ENCODE measurements at places on chromosomes 13 and 19. TPM values are rescaled to one million over a fixed set of nuclear protein-coding genes. Genes with fewer than 3 reads are reported as not detected.

DNA sequence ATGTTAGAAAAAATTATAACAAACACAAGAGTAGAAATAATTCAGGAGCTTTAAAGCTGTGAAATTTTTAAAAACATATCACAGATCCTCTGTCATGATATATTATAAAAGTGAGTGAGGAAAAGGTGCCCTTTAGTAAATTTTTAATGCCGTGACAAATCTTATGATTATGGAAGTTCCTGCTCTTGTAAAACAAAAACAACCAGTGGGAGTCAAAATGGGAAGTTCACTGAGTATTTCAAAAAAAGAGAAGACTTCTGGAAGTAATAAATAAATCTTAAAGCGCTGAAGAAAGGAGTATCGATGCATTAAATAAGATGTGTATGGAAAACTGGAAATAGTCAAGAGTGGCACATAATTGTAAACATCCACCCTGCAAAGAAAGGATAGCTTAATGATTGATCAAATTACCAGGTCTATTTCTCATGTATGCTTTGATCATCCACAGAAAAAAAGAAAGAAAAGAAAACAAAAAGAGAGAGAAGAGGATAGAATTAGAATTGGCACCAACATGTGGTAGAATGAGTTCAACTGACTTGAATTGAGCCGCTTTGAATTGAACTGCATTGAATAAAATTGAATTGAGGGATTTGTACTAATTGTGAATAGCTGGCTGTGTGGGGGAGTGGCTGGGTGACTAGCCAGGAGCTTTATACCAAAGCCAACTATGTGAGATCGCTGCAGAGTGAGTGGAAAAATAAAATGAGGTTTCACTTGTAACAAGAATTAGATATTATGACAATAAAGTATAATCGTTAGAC lies 647.6 kb upstream of the SPRY2 start:
- no peak for DNase-seq

The CCL25 gene
- total RNA-seq, result not detected

DNA sequence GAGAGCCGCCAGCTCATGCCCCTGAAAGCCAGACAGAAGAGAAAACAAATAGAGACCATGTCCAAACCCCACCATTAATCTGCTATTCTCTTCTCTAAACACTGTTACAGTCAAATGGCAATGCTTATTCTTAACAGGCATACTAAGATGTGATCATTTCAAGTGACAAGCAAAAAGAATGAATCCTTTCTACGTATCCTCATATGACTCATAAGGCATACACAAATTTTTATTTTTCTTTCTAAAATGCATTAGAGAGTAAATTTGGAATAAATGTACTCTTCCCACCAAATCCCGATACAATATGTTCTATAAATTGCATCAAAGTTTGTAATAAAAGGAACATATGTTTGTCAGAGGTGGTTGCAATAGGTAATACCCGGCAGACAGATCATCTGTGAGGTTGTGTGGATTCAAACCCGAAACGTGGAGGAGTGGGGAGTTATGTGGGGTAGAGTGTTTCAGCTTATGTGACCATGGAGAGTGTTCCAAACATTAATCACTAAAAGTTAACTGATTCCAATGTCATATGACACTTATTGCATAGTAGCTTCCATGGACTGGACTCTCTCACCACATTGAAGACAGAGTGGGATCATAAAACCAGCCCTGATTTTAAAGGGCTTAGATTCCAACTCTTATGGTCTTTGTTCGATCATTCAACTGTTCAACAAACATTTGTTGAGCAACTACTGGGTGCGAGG lies 213.1 kb downstream of the DCLK1 start:
- no peak for DNase-seq

GRCh38 chr19:39369200-39369599 lies 21.7 kb downstream of the PAF1 start:
- DNase-seq, result no peak

The DACH1 gene
- total RNA-seq, result 5.8 TPM

All from upper lobe of left lung (tissue), 6 donors.